NCI-H187 treated with DMSO at 0.1 percent for 48 hours (cell line): ENCODE measurements at places on chromosomes 1 and 21.

- DNase-seq: no peak
These were observed 28.2 kb downstream of the DNAH14 start for GRCh38 chr1:224957696-224958095.

- DNase-seq: no peak
These were observed 33.4 kb downstream of the CYP2J2 start for GRCh38 chr1:59892841-59893811.

DNA sequence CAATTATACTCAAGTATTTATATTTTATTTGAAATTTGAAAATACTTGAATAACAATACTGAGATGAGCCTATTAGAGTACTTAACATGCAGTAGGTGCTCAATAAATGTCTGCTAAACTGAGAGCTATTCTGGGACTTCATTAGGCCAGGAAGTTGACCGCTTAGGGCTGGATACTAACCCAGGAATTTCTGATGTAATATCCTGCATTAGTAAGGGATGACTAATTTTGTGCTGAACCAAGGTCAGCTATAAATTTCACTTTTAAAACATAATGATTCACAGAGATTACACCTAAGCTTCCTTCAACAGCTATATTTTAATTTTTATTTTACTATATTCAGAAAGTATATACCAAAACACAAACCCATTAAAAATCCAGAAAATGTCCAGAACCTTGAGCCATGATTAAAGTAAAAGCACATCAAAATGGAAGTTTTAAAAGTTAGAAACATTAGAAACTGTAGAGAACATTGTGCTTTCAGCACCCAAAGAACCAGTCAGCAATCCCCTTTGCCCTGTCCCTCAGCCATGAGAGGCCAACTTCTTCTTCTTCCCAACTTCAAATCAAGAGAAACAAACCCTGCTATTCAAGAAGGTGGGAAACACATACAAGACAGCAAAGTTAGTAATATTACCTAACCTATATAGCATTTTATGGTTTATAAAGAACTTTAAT lies 35.4 kb downstream of the WNT2B start:
- no peak for DNase-seq

- no peak for DNase-seq
These were observed 12.5 kb downstream of the CHML start for GRCh38 chr1:241627453-241628259.

DNA sequence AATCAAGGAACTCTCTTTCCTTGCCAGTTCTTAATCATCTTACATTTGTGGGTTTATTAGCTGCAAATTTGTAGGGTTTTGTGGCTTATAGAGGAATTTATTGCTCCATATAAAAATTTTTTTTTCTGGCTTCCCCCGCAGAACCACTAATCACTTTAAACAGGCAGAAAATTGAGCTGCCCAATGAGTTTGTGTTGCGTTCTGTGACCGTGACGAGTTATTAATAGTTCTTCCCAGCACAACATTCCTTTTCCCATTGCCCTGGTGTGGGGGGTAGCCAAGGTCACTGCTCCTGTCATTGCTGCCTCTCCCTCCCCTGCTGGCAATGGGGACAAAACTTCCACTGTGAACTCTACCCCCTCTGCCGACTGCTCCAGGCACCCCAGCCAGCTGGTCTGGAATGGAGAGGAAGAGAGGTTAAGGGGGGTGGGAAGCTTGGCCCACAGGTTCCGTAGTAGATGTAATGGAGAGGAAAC lies 55.1 kb downstream of the UBE2T start:
- no peak for DNase-seq

GRCh38 chr1:6285336-6285735 lies 24.4 kb upstream of the GPR153 start:
- DNase-seq: no peak

GRCh38 chr1:38310079-38310478 lies 263.5 kb upstream of the POU3F1 start:
- DNase-seq: no peak

- DNase-seq: no peak
These were observed 104.8 kb upstream of the SLC44A3 start for GRCh38 chr1:94715321-94715720.

- DNase-seq: no peak
These were observed 4.7 kb upstream of the ADARB1 start for GRCh38 chr21:45069711-45070110.

- DNase-seq: no peak
These were observed 28.1 kb downstream of the ADAM30 start for GRCh38 chr1:119868176-119868575.

DNA sequence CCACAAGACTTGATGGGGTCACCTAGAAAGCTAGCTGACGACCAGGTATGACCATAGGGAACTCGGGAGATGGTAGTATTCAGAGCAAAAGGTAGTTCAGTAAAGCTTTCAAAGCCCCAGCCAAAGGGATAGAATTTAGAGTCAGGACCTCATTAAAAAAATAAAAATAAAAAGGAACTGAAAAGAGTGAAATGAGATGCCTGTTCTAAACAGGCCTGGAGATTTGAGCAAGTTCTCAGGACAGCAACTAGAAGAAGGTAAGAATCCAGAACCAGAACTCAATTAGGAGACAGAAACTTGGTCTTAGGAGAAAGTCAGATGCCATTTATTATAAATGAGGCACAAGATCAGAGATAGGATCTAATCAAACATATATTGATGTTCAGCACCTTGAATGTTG lies 265.5 kb upstream of the CACYBP start:
- no peak for DNase-seq

- no peak for DNase-seq
These were observed 54.9 kb upstream of the NBPF3 start for GRCh38 chr1:21385022-21385421.

- no peak for DNase-seq
These were observed 318 bp downstream of the ALDH4A1 start for GRCh38 chr1:18901952-18902522.

- no peak for DNase-seq
These were observed 39.0 kb downstream of the GALNT2 start for GRCh38 chr1:230105754-230106625.

DNA sequence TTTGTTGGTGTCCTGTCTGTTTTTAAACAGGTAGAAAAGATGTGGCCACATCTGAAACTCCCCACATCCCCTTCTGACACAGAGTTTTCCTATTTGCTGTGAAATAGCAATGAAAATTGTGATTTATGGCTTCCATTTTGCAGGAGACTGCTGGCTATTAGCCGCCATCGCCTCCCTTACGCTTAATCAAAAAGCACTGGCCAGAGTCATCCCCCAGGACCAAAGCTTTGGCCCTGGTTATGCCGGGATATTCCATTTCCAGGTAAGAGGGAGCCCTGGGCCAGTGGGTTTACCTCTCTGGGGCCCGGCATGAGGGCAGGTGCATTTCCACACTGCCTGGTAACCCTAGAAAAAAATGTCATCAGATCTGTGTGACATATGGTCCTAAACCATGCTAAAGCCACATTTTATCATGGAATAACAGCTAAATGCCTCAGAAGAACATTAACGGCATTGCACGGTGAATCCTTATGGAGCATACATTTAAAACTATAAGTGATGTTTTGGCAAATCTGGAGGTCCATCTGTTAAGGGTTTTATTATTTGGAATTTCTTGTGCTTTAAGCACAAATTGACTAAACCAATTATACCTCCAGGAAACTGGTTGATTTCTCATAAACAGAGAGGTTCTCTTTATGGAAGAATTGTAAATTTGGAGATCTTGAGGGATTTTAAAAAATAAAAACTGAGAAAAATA lies 12.3 kb downstream of the CAPN9 start:
- no peak for DNase-seq
